ENCODE measurements at places on chromosomes 6 and 20.

DNA sequence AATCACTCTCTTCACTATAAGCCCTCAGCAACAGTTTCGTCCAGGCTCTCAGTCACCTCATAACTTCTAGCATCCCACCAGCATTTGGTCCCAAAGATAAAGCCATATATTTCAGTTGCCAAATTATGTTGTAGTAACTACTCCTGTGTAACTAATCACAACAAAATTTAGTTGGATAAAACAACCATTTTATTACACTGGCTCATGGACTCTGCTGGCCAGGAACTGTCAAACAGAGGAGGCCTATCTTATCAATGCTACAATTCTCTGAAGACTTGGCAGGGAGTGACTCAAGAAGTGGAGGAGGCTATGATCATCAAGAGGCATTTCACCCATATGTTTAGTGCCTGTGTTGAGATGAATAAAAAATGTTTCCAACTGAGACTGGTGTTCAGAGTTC is 1082.3 kb upstream of the GJE1 start:
- no peaks in the 10 kb centered on the region for H3K4me1 ChIP-seq
- no peaks in the 10 kb centered on the region for H3K36me3 ChIP-seq
- no peak overlapping the region for H3K27ac ChIP-seq
- no peaks in the 10 kb centered on the region for H3K27me3 ChIP-seq
- H3K4me3 ChIP-seq: no peak overlapping the region

- no peak overlapping the region for H3K4me3 ChIP-seq
- DNase-seq: no peak
- no peak overlapping the region for H3K27ac ChIP-seq
- H3K36me3 ChIP-seq: peaks cover 42% of the 10 kb centered on the region
Observed at GRCh38 chr6:2891768-2892170, 11.3 kb downstream of the SERPINB9 start.

GRCh38 chr6:101650402-101651100 is 257.0 kb downstream of the GRIK2 start:
- H3K27ac ChIP-seq: no peak overlapping the region
- H3K4me1 ChIP-seq: no peaks in the 10 kb centered on the region
- H3K4me3 ChIP-seq: no peak overlapping the region
- H3K27me3 ChIP-seq: no peaks in the 10 kb centered on the region
- H3K36me3 ChIP-seq: no peaks in the 10 kb centered on the region

DNA sequence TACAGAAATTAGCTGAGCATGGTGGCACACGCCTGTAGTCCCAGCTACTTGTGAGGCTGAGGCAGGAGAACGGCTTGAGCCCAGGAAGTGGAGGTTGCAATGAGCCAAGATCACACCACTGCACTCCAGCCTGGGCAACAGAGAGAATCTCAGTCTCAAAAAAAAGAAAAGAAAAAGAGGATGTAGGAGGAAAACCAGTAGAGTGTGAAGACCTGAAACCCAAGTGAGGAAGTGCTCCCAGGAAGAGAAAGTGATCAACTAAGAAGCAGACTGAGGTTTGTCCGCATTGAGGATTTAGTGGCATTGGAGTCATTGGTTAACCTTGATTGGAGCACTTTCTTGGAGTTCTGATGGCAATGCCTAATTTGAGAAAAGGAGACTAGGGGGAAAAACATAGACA is 20.6 kb upstream of the TASP1 start:
- H3K27ac ChIP-seq: no peak overlapping the region
- no peak overlapping the region for H3K4me3 ChIP-seq
- H3K27me3 ChIP-seq: peaks cover 4% of the 10 kb centered on the region
- H3K4me1 ChIP-seq: no peaks in the 10 kb centered on the region
- no peaks in the 10 kb centered on the region for H3K36me3 ChIP-seq
